ENCODE measurements at places on chromosomes 7 and 10.

GRCh38 chr10:33143160-33143728, 185.2 kb upstream of the ITGB1 start:
- peak; percentile 29 for DNase-seq

DNA sequence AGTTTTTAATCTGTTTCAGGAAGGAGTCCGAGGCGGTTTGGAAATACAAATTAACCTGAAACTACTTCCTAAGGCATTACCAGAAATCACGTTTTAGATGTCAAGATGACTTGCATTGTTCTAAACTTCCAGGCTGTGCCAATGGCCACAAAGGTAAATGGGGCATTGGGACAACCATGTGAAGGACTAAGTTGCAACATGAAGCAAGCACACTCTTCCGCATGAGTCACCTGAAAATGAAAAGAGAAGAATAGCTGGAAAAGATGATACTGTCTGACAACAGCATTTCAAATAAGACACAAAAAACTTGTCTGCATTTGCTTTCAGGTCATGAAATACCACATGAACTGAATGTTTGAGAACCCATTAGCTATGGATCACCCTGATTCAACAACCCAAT, 262.1 kb downstream of the AHR start:
- DNase-seq: no peak

DNA sequence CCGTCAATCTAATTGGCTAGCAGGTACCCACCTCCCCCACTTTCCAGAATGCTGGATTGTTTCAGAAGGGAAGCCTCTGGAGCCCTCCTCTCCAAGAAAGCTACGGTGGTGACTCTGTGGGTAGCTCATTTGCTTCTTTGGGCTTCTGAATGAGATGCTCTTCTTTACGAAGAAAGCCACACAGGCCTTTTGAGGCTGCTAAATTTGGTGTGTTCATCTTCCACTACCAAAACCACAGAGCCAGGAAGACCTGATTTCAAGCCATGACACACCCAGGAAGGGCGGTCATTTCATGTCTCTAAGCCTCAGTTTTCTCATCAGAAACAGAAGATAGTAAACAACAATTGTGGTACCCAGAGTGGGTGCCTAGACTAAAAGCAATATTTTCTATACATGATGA, 901.2 kb downstream of the KCNMA1 start:
- DNase-seq: peak; percentile 22

GRCh38 chr7:142696456-142697179, 52.7 kb upstream of the PRSS1 start:
- DNase-seq: no peak

GRCh38 chr7:50405221-50405620, 44.9 kb downstream of the FIGNL1 start:
- no peak for DNase-seq

DNA sequence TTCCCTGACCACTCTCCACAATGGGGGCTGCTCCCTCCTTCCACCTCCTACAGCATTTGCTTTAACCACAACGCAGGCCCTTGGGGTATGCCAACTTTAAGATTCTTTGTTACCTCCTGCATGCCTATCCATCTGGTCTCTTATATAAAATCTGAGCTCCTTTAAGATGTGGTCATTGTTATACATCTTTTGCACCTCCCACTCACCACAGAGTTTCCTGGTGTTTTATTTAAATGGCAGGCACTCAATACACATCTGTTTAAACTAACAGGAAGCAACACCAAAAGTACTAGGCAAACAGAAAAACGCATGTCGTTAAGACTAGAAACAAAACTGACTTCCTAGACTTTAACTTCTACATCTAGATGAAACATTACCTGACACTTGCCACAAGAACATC, 36.3 kb downstream of the SLC25A13 start:
- DNase-seq: peak; percentile 80

DNA sequence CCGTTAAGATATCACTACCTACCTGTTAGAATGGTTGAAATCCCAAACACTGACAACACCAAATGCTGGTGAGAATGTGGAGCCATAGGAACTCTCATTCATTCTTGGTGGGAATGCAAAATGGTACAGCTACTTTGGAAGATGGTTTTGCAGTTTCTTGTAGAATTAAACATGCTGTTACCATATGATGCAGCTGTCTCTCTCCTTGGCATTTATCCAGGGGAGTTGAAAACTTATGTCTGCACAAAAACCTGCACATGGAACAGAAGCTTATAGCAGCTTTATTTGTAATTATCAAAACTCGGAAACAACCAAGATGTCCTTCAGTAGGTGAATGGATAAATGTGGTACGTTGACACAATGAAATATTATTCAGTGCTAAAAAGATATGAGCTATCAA, 199.5 kb downstream of the BICC1 start:
- DNase-seq: no peak

Data from activated CD4-positive, alpha-beta T cell treated with anti-CD3 and anti-CD28 coated beads, Interleukin-2, amount 10 ng/mL, durations not matched to agents 7 days and 5 days (primary cell).